ENCODE measurements at places on chromosomes 2 and 18.

GRCh38 chr2:100919316-100919715 lies 82.8 kb upstream of the RPL31 start:
- no peak for DNase-seq

GRCh38 chr2:134244587-134244986 lies 9.3 kb upstream of the MGAT5 start:
- DNase-seq, result no peak

DNA sequence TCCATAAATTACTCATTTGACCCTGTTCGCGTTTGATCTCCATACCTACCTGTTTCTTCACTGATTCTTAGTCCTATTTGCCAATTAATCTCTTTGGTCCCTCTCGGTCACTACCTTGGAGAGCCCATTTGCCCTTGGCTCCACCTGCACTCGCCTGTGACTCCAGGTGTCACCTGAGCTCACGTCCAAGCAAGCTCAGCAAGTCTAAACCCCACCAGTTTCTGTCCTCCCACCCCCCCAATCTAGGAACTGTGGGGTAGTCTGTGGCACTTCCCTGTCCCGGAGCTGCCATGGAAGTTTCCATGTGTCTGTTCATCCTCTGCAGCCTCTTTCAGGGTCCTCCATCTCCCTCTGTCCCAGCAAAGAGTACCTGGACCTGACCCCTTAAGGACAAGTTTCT lies 68.1 kb upstream of the BCL2L11 start:
- DNase-seq, result no peak

DNA sequence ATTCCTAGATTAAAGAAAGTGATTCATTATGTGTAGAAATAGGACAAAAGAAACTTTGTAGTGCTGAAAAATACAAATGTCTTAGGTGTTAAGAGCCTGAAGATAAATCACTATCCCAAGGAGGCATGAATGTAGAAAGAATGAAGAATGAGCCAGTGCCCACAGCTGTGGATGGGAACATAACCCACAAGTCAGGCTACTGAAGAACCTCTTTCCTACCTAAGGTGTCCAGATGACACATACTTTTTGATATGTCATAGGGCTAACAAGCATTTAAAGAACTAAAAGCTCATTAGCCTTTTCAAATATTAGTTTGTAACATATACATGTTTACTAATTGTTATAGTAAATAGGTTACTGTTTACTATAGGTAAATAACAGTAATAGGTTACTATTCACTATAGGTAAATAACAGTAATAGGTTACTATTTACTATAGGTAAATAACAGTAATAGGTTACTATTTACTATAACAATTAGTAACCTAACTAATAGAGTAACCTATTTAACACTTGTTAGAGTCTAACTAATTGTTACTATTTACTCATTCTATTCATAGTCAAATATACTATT lies 275.0 kb upstream of the KYNU start:
- no peak for DNase-seq

DNA sequence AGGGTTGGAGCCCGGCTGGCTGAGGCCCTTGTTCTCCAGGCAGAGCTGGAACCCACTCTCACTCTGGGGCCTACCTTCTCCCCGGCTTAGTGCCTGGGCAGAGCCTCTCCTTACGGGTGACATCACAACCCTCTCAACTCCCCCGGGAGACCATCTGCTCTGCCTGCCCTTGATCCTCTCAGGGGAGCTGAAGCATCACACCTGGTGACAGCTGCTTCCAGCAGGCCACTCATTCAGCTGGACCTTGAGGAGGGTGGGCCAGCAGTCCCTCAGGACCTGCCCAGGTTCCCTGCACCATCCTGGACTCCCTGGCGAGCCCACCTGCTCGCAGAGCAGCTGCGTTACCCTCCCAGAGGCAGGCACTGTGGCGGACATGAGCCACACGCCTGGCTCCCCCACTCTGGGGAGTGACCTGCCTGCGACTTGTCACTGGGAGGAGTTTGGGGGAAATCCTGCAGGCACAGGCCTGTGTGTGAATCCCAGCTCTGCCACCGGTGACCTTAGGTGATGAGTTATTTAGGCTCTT lies 13.1 kb downstream of the HS6ST1 start:
- DNase-seq, result no peak

- DNase-seq, result no peak
These were observed 67.7 kb upstream of the NEDD4L start for GRCh38 chr18:57976230-57976773.

Measured in occipital lobe (tissue), 3 donors.